ENCODE measurements at places on chromosomes 2 and 18.

DNA sequence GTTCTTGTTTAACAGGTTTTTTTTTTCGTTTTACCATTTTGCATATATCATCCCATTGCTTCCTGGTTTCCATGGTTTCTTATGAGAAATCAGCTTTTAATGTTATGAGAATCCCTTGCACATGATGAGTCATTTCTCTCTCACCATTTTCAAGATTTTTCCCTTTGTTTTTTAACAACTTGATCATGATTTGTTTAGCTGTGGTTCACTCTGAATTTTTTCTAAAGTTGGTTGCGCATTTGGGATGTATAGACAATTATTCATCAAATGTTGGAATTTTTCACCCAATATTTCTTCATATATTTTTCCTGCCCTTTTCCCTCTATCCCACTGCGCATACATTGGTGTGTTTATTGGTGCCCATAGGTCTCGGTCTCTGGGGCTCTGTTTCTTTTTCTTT lies 42.4 kb upstream of the BIN1 start:
- DNase-seq: no peak

GRCh38 chr2:113851640-113852039 lies 38.2 kb upstream of the ACTR3 start:
- DNase-seq: no peak

GRCh38 chr2:216651351-216651881 lies 18.2 kb downstream of the IGFBP2 start:
- DNase-seq: no peak

DNA sequence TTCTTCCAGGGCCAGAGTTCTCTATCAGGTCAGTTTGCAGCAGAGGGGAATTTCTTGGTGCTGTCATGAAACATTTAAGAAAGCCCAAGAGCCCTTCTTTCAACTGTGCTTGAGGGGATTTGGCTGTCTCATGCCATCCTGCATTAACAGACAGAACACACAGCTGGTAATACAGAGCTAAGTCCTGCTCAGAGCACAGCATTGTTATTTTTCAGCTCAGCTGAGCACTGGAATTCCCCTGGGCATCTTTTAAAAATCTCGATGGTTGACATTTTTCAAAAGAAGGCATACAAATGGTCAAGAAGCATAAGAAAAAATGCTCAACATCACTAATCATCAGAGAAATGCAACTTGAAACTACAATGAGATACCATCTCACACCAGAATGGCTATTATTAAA lies 14.9 kb upstream of the IL1R2 start:
- DNase-seq: no peak

DNA sequence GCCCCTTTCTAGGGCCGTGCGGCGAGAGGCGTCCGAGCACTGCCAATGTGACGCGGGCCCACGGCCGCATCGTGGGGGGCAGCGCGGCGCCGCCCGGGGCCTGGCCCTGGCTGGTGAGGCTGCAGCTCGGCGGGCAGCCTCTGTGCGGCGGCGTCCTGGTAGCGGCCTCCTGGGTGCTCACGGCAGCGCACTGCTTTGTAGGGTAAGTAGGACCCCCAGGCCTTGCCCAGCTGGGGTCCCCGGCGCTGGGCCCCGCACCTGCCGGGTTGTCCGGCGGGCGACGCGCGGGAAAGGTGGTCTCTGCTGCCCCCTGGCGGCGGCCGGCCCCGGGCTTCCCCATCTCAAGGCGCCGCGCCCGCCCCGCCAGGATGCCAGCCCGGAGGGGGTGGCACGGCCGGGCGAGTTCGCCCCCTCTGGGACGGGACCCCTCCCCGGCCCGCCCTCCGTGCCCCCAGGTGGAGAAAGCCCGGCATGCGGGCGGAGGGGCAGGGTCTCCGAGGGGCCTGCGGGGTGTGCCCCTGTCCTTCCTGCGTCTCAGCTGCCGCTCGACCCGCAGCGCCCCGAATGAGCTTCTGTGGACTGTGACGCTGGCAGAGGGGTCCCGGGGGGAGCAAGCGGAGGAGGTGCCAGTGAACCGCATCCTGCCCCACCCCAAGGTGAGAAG lies 1.9 kb downstream of the PRSS56 start:
- DNase-seq: no peak

- no peak for DNase-seq
These were observed 250.5 kb downstream of the DSC3 start for GRCh38 chr18:30792051-30792450.
